ENCODE measurements at places on chromosomes 7 and 10.
A peak's percentile ranks its signal among the peaks of the same experiment; 100 is the strongest.

- peak; percentile 85 for DNase-seq
Observed at GRCh38 chr10:124152139-124153022, 59.0 kb upstream of the CHST15 start.

DNA sequence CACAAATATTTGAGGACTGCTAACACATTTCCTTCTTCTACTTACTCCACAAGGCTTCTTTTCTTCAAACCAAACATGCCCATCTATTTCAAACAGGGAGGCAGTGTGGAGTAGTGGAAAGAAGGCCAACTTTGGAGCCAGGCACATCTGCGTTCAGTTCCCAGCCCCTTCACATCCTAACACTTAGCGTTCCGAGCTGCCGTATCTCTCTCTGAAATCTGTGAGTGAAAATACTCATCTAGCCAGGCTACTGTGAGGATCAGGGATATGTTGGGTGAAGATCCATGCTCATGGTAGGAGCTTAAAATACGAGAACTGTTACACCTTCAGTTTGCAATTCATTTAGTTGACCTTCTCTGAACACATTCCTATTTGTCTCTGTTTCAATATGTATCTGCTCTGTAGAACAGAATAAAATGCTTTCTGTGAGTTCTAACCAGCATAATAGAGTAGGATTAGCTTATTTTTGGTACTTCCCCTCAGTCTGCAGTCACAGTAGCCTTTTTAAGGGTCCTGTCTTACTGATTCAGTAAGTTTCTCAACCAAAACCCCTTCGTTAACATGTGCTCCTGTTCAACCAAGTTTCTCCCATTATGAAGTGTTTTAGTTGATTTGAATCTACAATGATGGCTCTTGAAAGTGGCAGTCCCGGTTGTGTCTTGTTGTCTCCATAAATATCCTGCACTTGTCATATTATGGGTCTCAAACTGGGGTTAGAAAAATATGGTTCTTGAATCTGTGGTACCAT lies 3.3 kb upstream of the MEST start:
- DNase-seq: no peak

DNA sequence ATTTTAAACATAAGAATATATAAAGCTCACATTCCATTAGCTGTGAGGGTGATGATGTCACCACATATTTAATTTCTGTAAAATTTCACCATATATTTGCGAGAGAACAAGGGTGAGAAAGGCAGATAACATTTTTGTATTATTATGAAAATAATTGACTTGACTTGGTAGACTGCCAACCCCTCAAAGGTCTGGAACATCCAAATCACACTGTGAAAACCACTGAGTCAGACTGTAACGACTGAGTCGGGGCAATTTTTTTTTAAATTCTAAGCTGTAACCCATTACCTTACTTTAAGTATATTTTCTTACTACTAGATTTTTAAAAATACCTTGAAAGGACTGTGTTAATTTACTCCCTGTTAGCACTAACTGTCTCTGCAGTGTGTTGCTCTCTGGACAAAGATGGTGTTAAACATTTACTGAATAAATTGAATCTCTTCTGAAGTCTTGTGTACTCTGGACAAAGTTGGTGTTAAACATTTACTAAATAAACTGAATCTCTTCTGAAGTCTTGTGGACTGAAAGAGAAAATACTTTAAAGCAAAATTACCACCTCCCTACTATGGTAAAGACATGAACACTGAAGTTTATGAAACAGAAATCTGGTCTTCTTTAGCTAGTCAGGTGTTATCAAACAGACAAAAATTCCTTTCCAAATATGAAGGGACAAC lies 14.1 kb downstream of the PDZD8 start:
- DNase-seq: peak; percentile 19

DNA sequence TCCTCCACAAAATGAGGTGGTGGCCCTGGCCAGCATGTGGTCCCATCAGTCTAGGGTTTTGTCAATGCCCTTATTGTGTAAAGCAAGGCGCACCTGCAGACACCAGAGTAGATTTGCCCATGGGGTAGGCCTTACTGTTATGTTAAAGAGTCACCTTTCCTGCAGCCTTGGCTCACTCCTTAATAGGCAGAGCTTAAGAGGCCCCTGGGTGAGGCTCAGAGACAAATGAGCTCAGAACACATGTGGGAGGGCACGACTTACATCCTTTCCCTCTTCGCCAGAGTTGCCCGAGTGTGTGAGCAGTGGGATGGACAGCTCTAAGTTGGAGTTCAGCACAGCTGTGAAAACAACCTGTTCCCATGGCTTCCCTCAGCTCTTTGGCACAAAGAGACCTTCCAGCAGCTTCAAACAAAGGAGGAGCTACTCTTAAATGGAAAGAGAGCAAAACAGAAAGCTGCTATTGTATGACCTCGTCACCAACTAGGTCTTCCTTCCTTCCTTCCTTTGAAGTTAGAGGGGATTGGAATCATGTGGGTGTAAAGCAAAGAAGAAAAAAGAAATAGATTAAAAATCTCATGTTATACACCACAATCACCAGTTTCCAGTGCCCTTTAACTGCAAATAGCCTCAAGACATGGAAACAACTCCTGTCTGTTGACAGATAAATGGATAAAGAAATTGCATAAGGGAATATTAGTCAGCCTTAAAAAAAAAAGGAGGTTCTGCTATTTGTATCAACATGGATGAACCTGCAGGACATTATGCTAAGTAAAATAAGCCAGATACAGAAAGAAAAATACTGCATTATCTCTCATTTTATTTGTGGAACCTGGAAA lies 11.9 kb upstream of the XPNPEP1 start:
- DNase-seq: peak; percentile 72

DNA sequence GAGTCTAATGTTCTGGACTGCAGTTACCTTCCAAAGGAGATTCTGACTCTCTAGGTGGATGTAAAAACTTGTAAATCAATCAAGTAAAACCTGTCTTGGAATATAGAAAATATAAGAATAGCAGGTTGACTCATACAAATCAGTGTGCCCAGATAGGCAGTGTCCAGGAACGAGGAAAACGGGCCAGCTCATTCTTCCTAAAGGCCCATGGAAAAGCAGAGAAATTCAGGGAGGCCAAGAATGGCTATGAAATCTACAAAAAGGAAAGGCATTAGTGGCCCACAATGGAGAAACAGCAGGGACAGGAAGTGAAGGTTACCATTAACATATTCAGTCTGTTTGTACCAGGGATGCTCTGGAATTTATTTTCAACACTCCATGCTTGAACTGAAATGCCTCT lies 14.9 kb downstream of the GLI3 start:
- DNase-seq: no peak

- DNase-seq: peak; percentile 92
Observed at GRCh38 chr10:114271779-114272167, 32.7 kb downstream of the VWA2 start.

DNA sequence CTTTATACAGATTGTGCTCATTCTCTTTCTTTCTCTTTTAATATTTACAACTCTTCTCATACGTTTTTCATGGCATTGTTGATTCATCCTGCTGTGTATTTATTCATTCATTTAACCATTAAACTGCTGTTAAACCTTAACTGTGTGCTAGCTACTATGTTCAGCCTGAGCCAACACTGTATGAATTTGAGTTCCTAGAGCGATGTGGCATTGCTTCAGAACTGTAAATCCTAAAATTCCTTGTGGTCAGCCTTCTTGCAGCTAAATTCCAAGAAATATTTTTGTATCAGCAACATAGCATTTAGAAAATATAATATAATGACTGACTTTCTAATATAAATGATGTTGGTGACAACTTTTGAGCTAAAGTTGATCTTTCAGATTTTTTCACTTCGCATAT lies 184.7 kb upstream of the FZD1 start:
- peak; percentile 31 for DNase-seq

- DNase-seq: peak; percentile 65
Observed at GRCh38 chr7:27177795-27178320, 3.7 kb upstream of the HOXA10 start.

DNA sequence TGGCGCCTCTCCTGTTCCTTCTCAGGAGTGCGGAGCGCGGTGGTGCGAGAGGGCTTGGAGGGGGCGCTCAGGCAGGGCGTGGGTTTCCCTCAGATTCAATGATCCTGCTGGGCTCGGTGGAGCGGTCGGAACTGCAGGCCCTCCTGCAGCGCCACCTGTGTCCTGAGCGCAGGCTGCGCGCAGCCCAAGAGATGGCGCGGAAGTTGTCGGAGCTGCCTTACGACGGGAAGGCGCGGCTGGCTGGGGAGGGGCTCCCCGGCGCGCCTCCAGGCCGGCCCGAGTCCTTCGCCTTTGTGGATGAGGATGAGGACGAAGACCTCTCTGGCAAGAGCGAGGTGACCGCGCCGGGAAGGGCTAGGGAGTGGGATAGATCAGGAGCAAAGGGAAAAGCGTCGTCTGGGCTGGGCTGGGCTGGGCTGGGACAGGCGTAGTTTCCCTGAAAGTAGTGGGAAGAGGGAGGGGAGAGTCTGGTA lies 17.0 kb downstream of the FAM131B start:
- peak; percentile 44 for DNase-seq

DNA sequence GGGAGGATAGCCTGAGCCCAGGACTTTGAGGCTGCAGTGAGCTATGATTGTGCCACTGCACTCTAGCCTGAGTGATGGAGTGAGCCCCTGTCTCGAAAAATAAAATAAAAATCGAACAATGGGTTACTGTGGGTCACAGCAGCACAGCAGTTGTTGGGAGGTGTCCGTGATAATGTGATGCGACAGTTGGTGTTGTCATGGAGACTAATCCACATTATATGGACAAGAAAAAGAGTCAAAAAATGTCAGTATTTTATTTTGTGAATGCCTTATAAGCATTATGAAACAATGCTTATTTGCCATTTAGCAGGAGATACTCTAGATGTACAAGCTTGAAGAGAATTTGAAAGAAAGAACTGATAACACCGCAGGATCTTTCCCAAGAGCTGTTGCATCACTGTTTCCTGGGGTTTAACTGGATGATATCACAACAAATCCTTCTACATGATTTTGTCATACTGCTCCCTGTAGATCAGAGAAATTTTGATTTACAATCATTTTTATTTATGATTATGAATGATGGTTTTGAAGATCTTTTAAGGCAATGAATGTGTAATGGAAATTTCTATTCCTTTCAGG lies 195.4 kb downstream of the BAMBI start:
- DNase-seq: peak; percentile 86

DNA sequence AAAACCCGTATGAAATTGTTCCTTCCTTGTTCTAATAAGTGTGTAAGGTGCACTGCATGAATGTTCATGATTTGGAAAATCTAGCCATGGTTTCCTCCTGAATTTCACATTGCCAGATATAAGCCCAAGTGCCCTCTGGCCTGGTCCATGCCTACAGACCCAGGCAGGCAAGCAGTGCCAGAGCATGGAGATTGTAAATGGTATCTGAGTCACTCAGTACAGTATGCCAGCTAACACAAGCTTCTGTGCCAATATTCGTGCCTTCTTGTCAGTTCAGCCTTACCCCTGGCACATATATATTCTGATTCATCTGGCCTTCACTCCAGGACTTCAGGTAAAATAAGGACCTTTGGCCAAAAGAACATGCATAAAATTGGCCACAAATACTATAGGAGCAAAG lies 38.4 kb upstream of the PDE1C start:
- no peak for DNase-seq

DNA sequence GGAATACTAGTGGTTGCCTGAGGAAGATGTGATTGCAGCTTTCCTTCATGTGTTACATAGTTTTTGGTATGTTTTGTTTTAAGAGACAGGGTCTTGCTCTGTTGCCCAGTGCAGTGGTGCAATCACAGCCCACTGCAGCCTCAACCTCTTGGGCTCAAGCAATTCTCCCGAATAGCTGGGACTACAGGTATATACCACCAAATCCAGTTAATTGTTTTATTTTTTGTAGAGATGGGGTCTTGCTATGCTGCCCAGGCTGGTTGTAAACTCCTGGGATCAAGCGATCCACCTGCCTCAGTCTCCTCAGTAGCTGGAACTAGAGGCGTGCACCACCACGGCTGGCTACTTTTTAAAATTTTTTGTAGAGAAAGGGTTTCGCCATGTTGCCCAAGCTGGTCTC lies 79.1 kb upstream of the TMEM248 start:
- no peak for DNase-seq

Data from fibroblast of villous mesenchyme (primary cell).